ENCODE measurements at places on chromosomes 5 and 9. TPM values are rescaled to one million over a fixed set of nuclear protein-coding genes. Genes with fewer than 3 reads are reported as not detected.

The FCHO2 gene
- total RNA-seq, result 41.5 TPM

The PTGES gene
- total RNA-seq, result 0.83 TPM

The GARIN3 gene
- not detected for total RNA-seq

The LCN9 gene
- not detected for total RNA-seq

The CD274 gene
- 0.31 TPM for total RNA-seq

The GRIA1 gene
- 48.8 TPM for total RNA-seq

The PRLR gene
- total RNA-seq, result 0.08 TPM

The FOXD4L4 gene
- total RNA-seq, result not detected

The MYOZ3 gene
- total RNA-seq, result 0.27 TPM

DNA sequence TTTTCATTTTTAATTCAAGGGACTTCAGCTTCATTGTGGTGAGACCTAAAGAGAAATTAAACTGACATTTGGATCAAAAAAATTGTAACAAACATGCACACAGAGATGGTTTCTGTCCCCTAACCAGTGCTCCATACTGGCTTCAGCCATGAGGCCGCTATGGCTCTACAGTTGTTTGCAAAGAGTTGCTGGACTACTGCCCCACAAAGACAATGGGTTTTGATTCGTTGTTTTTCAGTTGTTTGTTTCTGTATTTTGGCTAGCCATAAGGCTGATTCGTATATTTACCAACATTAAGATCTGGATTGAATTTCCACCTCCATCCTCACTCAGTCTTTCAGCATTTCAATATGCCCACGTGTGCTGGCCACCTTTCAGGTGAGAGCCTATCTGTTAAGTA lies 163.7 kb upstream of the KIF2A start:
- DNase-seq, result no peak

DNA sequence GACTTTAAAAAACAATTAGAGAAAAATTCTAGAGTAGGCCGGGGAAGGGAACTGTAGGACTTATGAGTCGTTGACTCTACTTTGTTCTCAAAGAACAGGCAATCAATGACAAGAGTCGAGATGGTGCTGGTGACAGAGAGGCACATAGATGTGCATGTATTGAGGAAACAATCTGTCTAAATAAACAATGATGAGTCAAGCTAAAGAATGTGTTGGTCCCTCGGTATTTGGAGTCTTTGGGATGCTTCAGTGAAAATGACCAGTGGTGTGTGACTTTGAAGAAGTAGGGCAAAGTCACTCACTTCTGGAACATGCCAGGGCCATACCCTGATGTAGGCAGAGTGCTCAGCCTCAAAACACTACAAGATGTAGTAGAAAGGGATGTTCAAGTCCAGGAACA lies 288.1 kb upstream of the PANK3 start:
- no peak for DNase-seq

DNA sequence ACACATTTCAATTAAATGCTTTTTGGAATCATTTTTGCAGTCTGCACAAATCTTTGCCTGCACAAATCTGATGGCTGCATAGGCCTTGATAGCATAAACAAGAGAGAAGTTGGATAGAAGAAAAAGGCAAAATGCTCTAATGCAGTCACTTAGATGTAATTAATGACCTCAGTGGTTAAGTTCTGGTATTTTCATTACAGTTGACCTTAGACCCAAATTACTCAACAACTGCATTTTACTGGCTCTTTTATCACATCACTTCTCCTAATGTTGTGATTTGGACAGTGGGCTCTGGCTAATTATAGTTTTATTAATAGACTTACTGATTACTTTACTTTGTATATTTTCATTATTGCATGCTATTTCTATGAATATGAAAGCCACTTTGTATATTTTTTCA lies 34.3 kb downstream of the NTRK2 start:
- no peak for DNase-seq

- DNase-seq, result no peak
Measured at GRCh38 chr9:68949271-68950000, 64.5 kb downstream of the PRKACG start.

DNA sequence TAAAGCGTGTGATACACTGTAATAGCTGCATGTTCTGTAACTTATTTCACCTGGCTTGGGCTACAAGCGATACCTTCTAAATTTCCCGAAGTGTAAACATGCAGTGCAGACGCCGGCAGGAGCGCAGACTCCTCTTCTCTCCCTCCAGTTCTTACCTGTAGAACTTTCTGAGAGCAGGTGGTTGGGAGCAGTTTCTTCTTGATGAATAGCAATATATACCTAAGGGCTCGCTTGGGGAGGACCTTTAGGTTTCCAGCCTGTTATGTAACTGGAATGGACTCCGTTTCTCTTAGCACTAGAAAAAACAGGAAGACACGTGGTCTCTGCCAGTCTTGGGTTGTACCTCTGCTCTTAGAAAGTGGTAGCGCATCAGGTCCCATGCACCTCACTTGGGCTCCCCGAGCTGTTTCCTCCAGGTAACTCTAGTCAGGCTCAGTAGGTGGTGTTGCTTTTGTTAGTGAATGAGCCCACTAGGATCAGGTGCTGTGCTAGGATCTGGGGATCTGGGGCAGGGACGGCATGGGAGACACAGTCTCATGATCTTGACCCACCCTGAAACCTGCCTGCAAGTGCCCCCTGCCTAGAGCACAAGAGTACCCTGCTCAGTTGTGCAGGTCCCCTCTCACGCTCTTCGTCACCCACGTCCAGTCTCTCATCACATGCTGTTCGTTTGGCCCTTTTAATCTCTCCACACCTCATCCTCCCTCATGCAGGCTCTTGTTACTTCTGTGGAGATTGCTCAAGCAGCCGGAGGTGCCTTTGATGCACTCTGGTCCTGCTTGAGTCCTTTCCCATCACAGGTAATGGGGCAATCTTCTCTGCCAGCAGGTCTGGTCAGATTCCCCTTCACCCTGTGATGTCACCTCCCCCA lies 2.8 kb downstream of the TENT4A start:
- DNase-seq, result peak; percentile 67

GRCh38 chr5:113205807-113206206 lies 229.0 kb downstream of the TSSK1B start:
- no peak for DNase-seq

- no peak for DNase-seq
Measured at GRCh38 chr5:104594850-104595249, 1032.3 kb upstream of the NUDT12 start.

DNA sequence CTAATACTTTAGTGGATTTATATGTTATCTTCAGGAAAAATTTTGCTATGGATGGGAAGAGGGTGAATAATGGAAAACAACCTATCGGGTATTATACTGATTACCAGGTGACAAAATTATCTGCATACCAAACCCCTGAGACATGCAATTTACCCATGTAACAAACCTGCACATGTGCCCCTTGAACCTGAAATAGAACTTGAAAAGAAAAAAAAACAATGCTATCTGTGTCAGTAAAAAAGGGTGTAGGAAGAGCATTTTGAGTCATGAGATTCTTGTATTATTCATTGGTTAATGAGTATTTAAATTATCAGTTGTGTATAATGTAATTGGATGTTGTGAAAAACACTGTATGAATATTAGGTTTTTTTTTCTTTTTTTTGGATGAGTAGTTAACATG lies 75.4 kb downstream of the PRR16 start:
- DNase-seq, result no peak

DNA sequence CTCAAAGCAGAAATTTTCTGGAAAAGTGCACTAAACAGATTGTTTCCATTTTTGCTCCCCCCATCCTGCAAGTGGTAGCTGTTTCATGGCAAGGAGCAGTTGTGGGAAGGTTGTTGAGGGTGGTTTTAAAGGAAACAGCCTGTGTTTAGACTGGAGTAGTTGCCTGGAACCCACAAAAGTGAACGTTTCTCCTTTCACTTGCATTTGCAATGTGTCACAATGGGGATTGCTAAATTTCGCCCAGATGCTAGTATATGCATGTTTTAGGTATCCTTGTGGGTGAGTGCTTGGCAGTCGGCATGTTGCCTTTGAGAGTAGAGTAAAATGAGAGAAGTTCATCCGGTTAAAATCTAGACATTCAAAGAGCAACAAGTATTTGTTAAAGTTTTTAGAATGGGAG lies 1099.9 kb upstream of the DMAC1 start:
- no peak for DNase-seq

DNA sequence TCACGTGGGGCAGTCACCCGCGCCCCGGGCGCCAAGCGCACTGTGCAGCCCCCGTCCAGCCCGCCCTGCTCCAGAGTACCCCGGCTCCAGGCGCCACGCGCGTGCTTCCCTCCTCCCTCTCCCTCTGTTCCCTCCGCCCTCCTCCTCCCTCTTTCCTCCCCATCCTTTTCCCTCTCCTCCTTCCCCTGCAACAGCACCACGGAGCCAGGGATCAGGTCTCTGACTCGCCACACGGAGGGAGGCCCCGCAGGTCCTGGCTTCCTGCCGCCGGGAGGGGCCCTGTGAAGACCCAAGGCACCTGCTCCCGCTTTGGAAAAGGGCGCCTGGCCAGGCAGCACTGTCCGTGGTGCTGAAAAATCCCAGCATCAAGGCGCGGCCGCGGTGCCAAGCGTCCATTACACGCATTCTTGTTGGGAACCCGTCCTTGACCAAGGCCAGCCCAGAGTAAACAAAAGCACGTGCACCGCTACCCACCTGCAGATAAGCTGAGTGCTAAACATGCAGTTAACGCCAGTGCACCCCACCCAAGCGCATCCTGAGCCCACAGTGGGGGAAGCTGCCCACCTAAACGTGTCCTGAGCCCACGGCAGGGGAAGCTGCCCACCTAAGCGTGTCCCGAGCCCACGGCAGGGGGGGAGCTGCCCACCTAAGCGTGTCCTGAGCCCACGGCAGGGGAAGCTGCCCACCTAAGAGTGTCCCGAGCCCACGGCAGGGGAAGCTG lies 21.7 kb downstream of the SLC6A18 start:
- DNase-seq, result no peak

DNA sequence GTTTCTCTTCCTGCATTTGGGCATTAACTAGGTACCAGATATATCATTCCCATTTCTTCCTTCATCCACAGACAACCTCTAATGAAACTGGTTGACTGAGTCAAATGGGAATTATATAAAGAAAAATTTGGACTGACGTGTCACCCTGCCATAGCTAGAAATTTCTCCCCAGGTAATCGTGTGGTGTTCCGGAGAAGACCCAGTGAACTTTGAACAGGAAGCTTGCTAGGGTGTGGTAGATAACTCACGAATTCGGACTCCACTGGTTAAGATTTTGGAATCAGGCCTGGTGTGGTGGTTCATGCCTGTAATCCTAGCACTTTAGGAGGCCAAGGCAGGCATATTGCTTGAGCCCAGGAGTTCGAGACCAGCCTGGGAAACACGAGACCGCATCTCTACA lies 114.3 kb upstream of the OTULINL start:
- DNase-seq, result no peak

- DNase-seq, result no peak
Measured at GRCh38 chr5:176579323-176579722, 30.2 kb downstream of the CDHR2 start.

DNA sequence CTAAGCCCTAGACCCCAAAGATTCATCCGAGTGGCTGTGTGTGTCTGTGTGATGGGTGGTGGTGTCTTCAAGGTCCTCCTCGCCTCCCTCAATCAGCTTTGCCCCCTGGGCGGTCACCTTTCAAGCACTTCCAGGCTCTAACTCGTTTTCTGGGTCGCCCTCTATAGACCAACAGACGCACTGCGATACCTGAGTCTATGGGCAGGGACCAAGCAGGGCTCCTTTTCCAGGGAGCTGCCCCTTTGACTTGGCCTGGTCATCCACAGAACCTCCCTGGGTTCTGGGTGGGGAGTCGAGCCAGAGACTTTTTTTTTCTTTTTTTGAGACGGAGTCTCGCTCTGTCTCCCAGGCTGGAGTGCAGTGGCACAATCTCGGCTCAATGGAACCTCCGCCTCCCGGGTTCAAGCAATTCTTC lies 1.1 kb downstream of the SLC27A4 start:
- no peak for DNase-seq

DNA sequence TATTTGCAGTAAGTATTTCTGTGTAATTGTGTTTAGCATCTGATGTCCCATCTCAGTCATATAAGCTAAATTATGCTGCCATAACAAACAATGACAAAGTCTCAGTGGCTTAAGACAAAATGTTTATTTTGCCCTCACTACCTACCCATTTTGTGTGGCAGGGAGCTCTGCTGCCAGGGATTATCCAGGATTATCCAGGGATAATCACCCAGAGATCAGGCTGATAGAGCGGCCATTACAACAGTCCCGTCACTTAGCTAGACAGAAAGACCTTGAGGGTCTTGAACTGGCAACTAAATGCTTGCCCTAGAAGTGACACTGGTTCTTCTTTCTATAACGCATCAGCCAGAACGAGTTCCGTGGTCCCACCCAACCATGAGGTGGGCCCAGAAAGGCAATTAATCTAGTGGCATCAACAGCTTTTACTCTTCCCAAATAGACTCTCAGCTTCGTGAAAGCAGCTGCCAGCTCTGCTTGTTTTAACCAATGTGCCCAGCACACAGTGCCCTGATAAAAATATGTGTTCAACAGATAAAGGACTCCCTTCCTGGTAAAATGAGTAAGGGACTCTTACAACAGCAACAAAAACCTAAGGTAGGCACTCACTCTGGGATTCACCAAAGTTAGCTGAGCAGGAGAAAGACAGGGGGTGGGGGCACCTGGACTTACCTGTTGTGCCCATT lies 22.8 kb downstream of the CCDC69 start:
- peak; percentile 19 for DNase-seq

GRCh38 chr5:38932854-38933408 lies 87.1 kb downstream of the OSMR start:
- no peak for DNase-seq

DNA sequence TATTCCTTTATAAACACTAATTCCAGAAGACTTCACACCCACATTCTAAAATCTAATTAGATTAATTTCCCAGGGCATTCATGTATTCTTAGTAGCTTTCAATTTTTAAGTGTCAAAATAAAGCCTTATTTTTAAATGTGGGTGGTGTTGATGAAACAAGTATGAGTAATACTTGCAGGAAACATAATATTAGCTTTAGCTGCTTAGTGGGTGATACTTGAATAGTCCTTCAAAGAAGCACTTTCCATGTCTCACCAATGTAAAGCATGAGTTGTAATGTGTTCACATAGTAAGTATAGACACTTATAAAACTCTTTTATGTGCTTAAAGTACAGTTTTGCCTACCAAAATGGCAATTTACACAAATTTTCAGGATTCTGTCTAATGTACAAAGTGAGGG lies 6.9 kb downstream of the FNBP1 start:
- no peak for DNase-seq

- DNase-seq, result no peak
Measured at GRCh38 chr9:10026443-10026984, 586.3 kb downstream of the PTPRD start.

DNA sequence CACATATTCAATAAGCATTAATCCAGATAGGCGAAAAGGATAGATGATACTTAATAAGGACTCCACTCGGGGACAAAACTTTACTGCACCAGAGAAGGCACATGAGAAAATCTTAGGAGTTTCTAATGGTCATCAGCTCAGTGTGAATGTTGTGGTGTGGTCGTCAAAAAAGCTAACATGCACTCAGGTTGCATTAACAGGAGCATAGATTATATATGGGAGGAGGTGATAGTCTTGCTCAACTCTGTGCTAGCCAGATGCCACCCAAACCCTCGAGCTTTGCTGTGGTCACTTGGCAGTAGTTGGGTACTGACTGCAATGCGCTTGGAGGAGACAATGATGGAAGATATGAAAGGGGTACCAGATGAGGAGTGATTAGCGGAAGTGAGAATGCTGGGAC lies 8.6 kb upstream of the COL27A1 start:
- no peak for DNase-seq
